ENCODE measurements at places on chromosomes 11 and 22. TPM values are rescaled to one million over a fixed set of nuclear protein-coding genes. Genes with fewer than 3 reads are reported as not detected.

DNA sequence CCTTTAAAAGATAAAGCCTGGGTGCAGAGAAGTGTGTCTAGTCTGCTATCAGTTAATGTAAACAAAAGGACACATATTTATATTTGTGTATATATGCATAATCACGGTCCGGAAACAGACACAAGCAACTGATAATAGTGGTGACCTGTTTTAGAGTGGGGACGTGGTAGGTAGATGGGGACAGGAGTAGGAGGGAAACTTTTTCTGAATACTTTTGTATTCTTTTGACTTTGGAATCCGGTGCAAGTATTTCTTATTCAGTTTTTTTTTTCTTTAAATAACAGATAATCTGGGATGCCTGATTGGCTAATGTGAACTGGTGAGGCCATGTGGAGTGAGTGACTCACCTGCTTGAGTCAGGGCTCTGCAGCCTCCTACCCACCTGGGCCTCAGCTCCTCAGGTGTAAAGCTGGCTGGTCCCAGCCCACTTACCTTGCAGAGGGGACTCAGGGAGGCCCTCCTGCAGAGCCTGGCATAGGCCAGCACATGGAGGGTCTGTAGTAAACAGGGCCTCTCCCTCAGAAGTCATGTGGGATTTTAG is 15.3 kb downstream of the MICAL2 start:
- no peak for DNase-seq

CHRDL2 gene
- not detected for polyA plus RNA-seq

DEFB131B gene
- polyA plus RNA-seq = not detected

DNA sequence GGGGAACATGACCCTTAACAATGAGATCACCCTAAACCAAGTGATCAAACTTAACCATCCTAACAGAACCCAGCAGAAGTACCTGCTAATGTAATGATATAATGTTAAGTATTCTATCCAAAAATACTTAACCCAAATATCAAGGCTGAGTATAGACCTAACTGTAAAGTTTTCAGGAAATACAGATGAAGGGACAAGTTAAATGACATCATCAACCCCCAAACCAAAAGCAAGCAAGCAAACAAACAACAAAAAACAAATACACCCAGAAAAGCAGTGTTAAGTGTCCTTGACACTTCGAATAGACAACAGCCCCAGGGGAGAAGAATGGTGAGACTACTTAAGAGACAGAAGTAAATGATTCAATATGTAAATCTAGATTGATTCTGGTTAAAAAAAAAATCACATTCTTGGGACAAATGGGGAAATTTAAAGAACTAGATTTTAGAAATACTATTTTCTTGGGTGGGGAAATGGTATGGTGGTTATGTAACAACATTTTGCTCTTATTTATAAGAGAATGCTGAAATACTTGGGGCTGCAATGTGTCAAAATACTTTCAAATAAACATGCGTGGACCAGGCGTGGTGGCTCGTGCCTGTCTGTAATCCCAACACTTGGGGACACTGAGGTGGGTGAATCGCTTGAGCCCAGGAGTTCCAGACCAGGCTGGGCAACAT is 2.5 kb downstream of the CSTF3 start:
- no peak for DNase-seq

MTA2 gene
- 27.5 TPM for polyA plus RNA-seq

PHOX2A gene
- polyA plus RNA-seq = not detected

DCHS1 gene
- 0.19 TPM for polyA plus RNA-seq
